AG04450 (cell line): ENCODE measurements at places on chromosomes 5 and 9. TPM values are rescaled to one million over a fixed set of nuclear protein-coding genes. Genes with fewer than 3 reads are reported as not detected.

The PCA3 gene
- polyA plus RNA-seq = not detected in 2 replicates

The GRXCR2 gene
- not detected in 2 replicates for polyA plus RNA-seq

The DOCK8 gene
- polyA plus RNA-seq = 0.05 TPM in 1 of 2 replicates, not detected in the other

The TAF11L5 gene
- not detected in 2 replicates for polyA plus RNA-seq

The MELK gene
- 13.0 and 19.2 TPM in 2 replicates for polyA plus RNA-seq

The TMEM215 gene
- polyA plus RNA-seq = not detected in 2 replicates

DNA sequence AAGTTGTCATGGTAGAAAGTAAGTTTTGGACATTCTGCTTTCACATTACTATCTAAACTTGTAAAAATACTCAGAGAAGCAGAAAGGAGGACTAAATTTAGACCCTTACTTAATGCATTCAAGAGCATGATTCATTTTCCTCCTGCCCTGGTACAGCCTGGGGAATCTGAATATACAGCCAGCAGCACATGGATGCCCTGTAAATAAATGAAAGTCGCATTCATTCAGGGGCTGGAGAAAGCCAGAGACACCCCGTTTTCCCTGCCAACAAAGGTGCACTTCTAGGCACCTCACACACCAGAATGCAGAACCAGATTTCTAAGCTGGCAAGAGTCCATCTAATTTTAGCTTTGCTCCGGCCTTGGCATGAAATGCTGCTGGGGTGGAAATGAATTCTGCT is 172.7 kb upstream of the KLF9 start:
- DNase-seq = no peak

DNA sequence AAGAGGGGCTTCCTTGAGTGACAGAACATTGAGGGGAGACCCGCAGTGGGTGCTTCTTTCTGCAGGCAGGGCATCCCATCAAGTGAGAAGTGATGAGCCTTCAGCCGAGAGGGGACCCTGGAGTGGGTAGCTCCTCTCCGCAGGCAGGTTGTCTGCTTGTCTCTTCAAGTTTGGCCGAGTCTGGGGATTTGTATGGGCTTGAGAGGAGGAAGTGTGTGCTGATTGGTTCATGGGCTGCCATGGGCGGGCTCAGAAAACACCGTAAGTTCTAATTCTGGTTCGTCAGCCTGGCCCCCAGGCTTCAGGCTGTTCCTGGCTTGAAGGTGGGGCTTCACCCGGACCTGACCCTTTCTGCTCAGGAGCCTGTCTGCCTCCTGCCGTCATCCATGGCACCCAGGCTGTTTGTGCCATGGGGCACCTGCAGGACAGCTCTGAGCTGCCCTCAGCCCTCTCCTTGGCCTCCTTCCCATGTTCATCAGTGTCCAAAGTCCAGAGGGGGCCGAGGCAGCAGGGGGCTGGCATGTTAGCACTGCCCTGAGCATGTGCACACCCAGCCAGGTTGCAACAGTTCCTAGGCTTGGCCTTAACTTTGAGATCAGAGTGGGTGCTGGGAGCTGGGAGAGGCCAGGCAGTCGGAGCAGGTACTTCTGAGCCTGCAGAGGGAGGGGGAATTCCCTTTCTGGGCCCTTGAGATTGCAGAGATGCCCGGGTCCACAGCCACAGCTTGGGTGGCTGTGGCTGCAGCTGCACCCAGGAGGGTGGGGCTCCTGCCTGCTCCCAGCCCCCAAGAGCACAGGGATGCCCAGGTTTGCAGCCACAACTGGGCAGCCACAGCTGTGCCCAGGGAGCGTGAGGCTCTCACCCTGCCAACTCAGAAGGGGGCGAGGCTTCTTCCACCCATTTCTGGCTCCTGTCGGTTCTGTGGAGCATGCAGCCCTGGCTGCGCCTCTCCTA is 13.5 kb upstream of the DHFR start:
- no peak for DNase-seq

GRCh38 chr5:90055831-90056328 is 353.7 kb downstream of the CETN3 start:
- peak; percentile 33 for DNase-seq

GRCh38 chr5:142922223-142922952 is 152.2 kb downstream of the ARHGAP26 start:
- no peak for DNase-seq
